MV-4-11 (cell line): ENCODE measurements at places on chromosomes 16 and 17.
A peak's percentile ranks its signal among the peaks of the same experiment; 100 is the strongest.

- DNase-seq, result peak; percentile 49
Measured at GRCh38 chr17:74566132-74566753, 1.1 kb downstream of the CD300H start.

- DNase-seq, result no peak
Measured at GRCh38 chr17:64750478-64750877, 88.4 kb upstream of the SMURF2 start.

GRCh38 chr17:27666831-27667560 lies 36.0 kb downstream of the LGALS9 start:
- DNase-seq, result no peak

GRCh38 chr17:48148854-48149786 lies 41.6 kb downstream of the SNX11 start:
- DNase-seq, result peak; percentile 20

- no peak for DNase-seq
Measured at GRCh38 chr17:75720656-75721462, at the start of gene ITGB4. ITGB4 (plus strand) TSS chr17:75721459; CDS start chr17:75724704, 3,245 bp downstream.

GRCh38 chr16:3591436-3591803 lies 14.2 kb upstream of the NLRC3 start:
- no peak for DNase-seq

DNA sequence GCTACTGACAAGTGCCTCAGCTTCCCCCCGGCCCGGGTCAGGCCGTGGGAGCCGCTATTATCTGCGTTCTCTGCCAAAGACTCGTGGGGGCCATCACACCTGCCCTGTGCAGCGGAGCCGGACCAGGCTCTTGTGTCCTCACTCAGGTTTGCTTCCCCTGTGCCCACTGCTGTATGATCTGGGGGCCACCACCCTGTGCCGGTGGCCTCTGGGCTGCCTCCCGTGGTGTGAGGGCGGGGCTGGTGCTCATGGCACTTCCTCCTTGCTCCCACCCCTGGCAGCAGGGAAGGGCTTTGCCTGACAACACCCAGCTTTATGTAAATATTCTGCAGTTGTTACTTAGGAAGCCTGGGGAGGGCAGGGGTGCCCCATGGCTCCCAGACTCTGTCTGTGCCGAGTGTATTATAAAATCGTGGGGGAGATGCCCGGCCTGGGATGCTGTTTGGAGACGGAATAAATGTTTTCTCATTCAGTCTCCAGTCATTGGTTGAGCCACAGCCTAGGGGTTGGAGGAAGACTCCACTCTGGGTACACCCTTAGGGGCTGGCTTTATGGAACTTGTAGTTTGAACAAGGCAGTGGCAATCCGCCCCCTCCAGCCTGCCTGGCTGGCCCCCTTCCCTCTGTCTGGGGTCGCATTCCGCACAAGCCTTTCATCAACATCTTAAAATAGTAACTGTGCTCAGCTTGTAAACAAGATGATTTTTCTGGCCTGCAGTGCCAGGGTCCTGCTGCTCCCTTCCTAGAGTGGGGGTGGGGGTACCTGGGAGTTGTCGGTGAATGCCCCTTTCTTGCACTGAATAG lies 4.1 kb downstream of the SYNGR2 start:
- DNase-seq, result peak; percentile 45

DNA sequence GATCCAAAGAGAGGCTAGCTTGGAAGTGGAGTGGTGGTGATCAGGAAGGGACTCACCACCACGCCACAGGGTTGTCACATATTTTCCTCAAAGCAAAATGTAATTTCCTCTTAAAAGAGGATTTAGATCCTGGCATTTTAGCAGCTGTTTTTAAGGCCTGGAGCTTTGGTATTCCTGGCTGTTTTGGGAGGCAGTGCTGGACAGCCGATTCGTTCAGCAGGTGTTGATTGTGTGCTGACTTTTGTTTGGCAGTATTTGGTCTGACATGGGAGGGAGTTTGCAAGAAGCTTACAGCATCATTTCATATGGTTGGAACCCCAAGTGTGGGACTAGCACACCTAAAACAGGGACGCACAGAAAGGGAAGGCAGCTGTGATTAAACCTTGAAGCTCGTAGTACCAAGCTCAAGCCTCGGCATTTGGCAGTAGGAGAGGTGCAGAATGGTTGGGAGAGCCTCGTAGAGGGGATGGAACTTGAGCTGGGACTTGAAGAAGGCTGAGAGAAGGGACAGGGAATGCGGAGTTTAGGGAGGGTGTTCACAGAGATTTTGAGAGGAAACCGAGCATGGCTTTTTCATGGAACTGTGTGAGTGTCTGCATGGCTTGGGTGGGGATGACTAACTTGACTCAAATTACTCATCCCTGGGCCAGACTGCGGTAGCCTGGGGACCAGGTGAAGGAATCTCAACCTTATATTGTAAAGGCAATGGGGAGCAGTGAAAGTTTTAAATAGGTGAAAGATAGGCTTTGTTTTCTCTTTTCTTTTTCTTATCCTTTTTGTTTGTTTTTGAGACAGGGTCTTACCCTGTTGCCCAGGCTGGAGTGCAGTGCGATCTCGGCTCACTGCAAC lies 52.3 kb downstream of the RPTOR start:
- no peak for DNase-seq

GRCh38 chr17:74749279-74750038 lies 1.0 kb downstream of the NHERF1 start:
- DNase-seq, result no peak

- DNase-seq, result no peak
Measured at GRCh38 chr17:76704805-76705204, 6.0 kb downstream of the MXRA7 start.

- DNase-seq, result no peak
Measured at GRCh38 chr16:83692224-83692623, 115.6 kb upstream of the HSBP1 start.

- no peak for DNase-seq
Measured at GRCh38 chr16:85448557-85449190, 164.4 kb upstream of the GSE1 start.

DNA sequence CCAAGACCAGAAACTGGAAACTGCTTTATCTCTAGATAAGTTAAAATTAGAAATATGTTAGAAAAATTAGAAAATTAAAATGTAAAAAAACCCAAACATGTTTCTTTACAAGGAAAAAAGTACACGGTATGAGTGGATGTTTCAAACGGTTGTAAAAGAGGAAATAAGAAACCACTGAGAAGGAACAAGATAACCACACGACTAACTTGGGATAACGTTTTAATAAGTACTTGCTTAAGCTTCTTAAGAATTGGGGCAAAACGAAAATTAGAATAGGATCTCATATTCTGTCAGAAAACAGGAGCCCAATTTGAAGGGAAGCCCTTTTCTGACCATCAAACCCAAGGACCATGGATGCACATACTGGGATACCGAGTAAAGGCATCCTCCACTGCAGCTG lies 31.0 kb downstream of the MBTPS1 start:
- DNase-seq, result peak; percentile 87

- DNase-seq, result no peak
Measured at GRCh38 chr16:48113471-48113870, 42.3 kb downstream of the ABCC12 start.

- no peak for DNase-seq
Measured at GRCh38 chr16:74261068-74261467, 35.5 kb upstream of the PSMD7 start.

GRCh38 chr17:56130631-56131030 lies 22.6 kb upstream of the ANKFN1 start:
- no peak for DNase-seq

GRCh38 chr16:10210944-10211343 lies 28.7 kb upstream of the GRIN2A start:
- DNase-seq, result no peak

DNA sequence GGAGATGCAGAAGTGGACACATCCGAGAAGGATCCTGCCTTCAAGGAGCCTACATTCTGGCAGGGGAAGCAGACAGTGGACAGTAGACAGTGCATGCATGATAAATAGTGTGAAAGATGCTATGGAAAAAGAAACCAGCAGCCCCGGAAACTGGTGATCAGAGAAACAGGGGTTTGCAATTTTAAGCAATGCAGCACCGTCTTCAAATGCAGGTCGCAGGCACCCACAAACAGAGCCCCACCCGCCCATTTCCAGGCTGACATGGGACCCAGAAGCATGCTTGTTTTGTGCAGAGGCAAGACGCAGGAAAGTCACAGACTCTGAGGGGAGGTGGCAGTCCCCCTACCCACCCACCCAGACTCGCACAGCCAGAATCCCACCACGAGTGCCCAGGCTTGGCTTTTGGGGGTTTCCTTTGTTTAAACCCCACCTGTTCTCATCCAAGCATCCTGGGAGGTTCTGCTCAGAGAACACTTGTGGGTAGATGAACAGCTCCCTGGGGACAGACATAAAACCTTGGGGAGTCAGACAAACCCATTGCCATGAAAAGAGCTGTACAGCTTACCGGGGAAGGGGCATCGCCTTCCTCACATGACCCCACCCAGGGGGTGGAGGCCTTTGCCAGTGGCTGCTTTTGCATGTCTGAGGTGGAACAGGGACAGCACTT lies 114.3 kb downstream of the MGAT5B start:
- DNase-seq, result no peak

- no peak for DNase-seq
Measured at GRCh38 chr17:66842959-66843358, 8.0 kb downstream of the CACNG5 start.

- no peak for DNase-seq
Measured at GRCh38 chr17:37312137-37312923, 63.5 kb upstream of the C17orf78 start.

- no peak for DNase-seq
Measured at GRCh38 chr16:56311208-56312027, 113.9 kb downstream of the AMFR start.

- no peak for DNase-seq
Measured at GRCh38 chr17:58960068-58960467, 146.6 kb downstream of the TRIM37 start.

- no peak for DNase-seq
Measured at GRCh38 chr16:29815032-29815721, 775 bp upstream of the PAGR1 start.

DNA sequence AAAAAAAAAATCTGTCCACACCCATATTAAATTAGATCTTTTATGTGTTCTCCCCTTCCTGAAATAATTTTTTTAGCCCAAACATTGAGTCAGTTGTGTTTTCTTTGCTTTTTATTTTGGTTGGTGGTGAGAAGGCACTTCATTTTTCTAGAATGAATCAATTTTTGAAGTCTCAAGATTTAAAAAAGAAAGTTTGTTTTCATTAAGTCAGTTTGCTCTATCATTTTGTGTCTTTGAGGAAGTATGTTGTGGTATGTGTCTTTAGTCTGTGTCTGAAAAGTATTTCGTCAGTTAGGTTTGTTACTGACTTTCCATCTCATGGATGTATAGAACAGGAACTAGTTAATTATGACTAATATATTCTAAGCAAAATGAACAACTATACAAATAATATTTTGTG lies 3.8 kb downstream of the IGF2BP1 start:
- DNase-seq, result peak; percentile 84

- DNase-seq, result peak; percentile 70
Measured at GRCh38 chr17:2011411-2012371, 13.4 kb downstream of the RTN4RL1 start.

- DNase-seq, result no peak
Measured at GRCh38 chr16:17194190-17194780, 276.5 kb downstream of the XYLT1 start.

- no peak for DNase-seq
Measured at GRCh38 chr16:78469787-78470186, 370.3 kb downstream of the WWOX start.

GRCh38 chr17:31715446-31715845 lies 143.6 kb downstream of the COPRS start:
- peak; percentile 60 for DNase-seq

DNA sequence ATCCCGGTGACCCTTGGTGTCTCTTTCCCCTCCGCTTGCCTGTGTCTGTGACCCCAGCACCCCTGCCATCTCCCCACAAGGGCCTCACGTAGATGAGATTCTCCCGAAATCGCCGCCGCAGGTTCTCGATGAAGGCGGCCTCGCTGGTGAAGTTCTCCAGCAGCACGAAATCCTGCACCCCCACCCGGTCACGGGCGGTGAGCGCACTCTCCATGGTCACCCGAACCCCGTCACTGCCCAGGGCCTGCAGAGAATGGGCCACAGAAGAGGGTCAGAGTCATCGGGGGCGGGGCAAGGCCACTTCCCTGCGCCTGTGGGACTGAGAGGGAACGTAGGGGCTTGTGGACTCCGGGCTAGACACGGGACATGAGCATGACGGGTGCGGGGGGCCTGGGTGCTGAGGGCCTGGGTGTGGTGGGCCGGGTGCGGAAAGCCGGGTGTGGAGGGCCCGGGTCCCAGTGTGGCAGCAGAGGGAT lies 8.4 kb downstream of the MYO1C start:
- no peak for DNase-seq

GRCh38 chr16:85571813-85572619 lies 41.1 kb upstream of the GSE1 start:
- peak; percentile 99 for DNase-seq

DNA sequence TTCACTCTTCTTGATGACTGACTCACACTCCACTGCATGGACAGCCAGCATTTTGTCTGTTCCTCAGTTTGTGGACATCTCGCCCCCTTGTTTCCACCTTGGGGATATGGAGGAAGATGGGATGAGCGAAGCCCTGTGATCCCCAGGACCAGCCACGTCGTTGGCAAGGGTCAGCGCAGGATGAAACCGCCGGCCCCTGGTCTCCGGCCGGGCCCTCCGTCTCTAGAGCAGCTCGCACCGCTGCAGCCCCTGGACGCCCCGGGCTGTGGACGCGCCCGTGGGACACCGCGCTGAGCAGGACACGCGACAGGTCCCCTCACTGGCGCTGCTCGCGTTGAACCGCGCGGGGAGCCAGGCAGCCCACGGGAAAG lies 604 bp upstream of the ZC3H18 start:
- no peak for DNase-seq

GRCh38 chr16:50879873-50880695 lies 138.2 kb downstream of the CYLD start:
- peak; percentile 56 for DNase-seq
